ENCODE measurements at places on chromosomes 12 and 14.

DNA sequence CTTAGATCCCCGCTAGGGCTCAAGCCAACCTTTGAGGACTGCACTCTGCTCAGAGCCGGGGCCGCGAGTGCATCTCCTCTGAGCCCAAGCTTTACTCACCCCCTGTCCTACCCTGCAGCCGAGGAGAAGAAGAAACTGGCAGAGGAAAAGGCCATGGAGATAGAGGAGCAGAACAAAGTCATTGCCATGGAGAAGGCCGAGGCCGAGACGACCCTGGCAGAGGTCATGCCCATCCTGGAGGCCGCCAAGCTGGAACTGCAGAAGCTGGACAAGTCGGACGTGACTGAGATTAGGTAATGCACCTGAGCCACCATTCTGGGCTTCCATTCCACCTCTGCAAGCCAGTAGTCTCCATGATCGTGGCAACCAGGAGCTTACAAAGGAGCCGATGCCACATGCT, 69.8 kb downstream of the CCDC92 start:
- no peak for DNase-seq

DNA sequence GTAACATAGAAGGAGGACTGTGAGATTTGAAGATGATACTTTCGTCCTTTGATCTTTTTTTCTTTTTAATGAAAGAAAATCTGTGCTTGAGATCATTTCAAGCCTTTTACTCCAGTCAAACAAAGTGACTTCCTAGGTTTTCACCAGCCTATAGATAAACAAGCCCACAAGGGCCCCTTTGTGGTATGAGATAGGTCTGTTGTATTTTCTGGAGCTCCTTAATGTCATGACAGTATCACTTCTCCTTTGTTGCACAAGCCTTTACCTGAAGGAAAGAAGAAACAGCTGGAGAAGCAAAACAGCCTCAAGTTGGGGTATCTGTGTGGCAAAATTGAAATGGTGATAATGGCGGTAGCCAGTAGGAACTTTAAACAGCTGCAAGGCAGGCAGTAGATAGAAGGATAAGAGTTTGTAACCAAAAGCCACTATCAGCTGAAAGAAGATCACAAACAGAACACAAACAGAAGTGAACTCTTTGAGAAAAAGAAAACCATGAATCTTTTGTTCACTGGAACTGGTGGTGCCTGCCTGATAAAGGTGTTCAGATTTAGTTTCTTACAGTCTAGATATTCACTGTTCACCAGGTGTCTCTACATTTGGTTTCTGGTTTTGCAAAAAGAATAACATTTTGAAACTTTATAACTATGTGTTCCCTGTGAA, 96.8 kb downstream of the LGR5 start:
- DNase-seq = no peak

GRCh38 chr14:57982804-57983634, 117.1 kb upstream of the SLC35F4 start:
- no peak for DNase-seq

GRCh38 chr14:101110729-101111619, 207.5 kb upstream of the RTL1 start:
- DNase-seq = no peak

DNA sequence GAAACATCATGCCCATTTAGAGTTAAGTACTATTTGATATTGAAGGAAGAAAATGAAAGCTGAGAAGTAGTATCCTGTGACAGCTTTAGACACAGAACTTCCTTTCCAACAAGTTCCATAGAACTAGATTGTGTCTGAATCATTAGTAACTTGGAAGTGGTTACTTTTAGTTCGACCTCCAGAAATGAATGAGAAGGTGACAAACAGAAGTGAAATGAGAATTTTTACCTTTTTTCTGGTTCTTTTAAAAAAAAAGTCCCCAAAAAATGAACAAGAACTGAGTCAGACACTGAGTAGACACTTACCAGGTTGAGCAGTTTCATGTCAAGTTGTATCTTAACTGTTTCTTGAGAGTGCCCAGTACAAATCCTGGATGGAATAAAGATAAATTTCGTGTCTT, 3.0 kb downstream of the ATP6V0A2 start:
- no peak for DNase-seq
